ENCODE measurements at places on chromosomes 2 and 18.

DNA sequence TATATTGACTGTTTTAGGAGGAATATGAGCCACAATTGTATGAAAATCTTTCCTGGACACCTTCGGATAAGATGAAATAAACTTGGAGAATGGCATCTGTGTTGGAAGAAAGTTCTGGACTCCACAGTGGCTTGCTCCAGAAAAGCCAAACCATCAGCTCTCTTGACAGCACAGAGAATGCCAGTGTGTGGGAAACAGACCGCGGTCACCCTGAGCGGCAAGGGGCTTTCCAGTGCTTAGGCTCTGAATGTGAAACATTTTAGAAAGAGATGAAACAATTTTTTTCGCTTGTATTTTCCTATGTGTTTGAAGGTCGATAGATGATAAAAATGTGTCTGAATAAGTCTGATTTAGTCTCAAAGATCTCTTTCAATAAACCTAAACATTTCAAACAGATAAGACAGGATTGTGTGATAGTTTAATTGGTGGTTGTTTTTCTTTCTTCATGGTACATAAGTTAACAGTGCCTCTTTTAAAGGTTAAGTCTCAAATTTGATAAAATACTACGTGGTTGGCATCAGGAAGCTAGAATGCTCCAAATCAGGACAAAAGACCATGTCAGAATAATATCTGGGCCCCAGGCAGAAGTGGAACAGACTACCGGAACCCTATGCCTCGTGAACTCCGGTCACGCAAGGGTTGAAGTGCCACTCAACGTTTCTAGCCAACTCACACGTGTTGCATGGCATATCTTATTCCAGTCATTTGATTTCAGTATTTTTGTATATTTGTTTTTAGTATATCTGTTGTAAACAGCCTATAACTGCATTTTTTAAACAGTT is 28.9 kb downstream of the PTGR3 start:
- H3K4me1 ChIP-seq: no peaks in the 10 kb centered on the region
- H3K27ac ChIP-seq: no peak overlapping the region
- no peaks in the 10 kb centered on the region for H3K36me3 ChIP-seq
- no peak overlapping the region for H3K4me3 ChIP-seq
- peaks cover 6% of the 10 kb centered on the region for H3K27me3 ChIP-seq
- no peak for DNase-seq

DNA sequence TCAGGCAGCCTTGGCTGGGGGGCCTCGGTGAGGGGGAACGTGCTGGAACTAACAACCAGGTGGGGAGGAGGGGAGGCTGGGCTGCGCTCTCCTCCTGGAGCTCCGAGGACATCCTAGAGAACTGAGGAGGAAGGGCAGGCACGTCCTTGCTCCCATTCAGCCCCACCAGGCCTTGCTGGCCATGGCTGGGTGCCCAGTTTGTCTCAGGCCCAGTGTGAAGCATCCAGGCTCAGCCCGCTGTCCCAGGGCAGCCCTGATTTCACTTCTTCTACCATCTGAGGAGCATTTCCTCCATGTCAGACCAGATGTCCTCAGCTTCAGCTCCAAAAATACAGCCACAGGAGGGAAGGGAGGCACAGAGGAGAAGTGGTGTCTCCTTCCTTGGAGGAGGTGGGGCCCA is 125.4 kb downstream of the CELF4 start:
- H3K27ac ChIP-seq: no peak overlapping the region
- DNase-seq: no peak
- no peak overlapping the region for H3K4me3 ChIP-seq

DNA sequence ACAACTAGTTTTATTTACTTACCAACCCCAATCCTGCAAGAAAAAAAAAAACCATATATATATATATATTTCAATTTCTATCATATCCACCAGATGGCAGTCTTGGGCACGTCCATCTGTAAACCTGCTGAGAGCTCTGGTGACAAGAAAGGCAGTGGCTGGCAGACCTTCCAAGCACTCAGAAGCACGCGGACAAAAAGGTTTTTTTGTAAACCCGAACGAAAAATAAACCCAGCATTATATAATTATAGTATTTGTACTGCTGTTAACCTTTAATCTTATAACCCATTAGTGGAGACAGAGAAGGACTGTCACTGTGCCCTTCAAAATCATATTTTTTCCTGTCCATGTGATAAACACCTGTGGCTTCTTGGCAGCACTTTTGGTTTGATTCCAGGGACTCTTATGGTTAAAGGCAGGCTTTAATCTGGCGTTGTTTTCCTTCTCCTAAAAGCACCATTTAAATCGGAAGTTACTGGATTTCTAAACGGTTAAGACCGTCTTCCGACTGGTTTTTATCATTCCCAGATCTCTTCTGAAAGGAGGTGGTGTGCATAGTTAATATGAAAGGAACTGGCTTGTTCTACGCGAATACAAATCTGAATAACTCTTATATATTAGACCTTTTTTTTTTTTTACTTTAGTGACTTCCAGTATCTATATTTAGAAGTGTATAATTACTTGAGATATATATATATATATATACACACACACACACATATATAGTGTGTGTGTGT is 31.0 kb upstream of the SLC3A1 start:
- peak overlapping the region; percentile 27 for H3K27ac ChIP-seq
- peak overlapping the region; percentile 67 for H3K4me3 ChIP-seq
- no peaks in the 10 kb centered on the region for H3K36me3 ChIP-seq
- H3K27me3 ChIP-seq: no peaks in the 10 kb centered on the region

DNA sequence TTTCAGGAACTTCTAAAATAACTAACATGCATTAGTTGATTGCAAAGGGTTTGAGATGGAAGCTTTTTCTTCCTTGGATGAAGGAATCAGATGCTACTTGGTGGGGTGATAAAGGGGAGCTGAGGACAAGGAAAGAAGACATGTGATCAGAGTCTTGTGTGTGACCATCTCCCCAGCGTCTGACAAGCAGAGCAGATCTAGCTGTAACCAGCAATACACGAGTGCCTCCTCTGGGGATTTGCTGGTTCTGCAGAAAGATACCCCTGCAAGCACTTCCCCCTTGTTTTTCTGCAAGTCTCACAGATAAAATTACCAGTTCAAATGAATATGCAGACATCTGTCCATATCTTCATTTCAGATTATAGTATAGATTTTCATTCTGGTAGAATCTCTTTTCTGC is 2.7 kb downstream of the CDH7 start:
- H3K27ac ChIP-seq: no peak overlapping the region
- no peaks in the 10 kb centered on the region for H3K36me3 ChIP-seq
- no peak for DNase-seq

DNA sequence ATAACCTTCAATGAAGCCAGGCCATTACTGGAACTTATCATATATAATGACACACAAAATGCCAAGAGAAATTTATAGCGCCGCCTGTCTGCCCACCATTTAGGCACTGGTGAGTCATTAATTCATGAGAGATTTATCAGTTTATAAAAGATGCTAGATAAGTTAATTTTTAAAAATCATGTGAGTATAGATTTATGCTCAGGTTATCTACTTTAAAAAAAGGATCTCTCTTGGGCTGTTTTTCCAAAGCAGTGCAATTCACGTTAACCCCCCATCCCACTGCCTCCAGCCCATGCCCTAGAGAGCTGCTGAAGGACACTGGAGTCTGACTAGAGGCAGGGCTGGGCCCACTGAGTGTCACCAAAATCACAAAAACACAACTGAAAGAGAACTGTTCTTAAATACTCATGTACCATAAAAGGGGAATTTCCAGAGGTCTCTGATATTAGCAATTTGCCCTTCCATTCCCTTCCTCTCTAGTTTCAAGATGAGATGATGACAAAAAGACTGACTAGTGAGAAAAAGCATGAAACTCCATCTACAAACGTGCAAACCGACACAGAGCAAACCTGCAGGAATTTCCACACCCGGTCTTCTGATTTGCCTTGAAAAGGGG is 160.8 kb downstream of the BCL2 start:
- peaks cover 42% of the 10 kb centered on the region for H3K36me3 ChIP-seq
- peak overlapping the region; percentile 99 for H3K27ac ChIP-seq
- DNase-seq: no peak
- peaks cover 100% of the 10 kb centered on the region for H3K4me1 ChIP-seq
- peak overlapping the region; percentile 84 for H3K4me3 ChIP-seq
- H3K27me3 ChIP-seq: no peaks in the 10 kb centered on the region

- H3K27me3 ChIP-seq: peaks cover 10% of the 10 kb centered on the region
- H3K36me3 ChIP-seq: no peaks in the 10 kb centered on the region
- H3K27ac ChIP-seq: no peak overlapping the region
- DNase-seq: no peak
- no peaks in the 10 kb centered on the region for H3K4me1 ChIP-seq
Observed at GRCh38 chr18:36650906-36651305, 177.9 kb downstream of the TPGS2 start.

DNA sequence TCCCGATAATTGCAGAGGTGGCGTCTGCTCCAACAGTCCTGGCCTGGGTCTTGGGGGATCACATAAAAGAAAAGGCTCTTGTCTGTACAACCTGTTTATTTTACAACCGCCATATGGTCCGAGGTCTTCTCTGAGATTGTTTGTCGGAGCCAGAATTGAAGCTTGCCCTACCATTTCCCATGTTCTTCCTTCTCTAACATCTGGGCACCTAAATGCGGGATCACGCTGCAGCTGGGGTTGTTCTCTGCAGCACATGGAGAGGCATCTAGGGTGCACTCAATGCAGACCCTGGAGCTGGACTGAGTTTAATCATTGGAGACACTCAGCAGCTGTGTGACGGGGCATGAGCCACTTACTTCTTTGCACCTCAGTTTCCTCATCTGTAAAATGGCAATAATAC is 107.7 kb downstream of the ACKR3 start:
- no peak overlapping the region for H3K4me3 ChIP-seq
- no peak overlapping the region for H3K27ac ChIP-seq
- no peaks in the 10 kb centered on the region for H3K4me1 ChIP-seq

DNA sequence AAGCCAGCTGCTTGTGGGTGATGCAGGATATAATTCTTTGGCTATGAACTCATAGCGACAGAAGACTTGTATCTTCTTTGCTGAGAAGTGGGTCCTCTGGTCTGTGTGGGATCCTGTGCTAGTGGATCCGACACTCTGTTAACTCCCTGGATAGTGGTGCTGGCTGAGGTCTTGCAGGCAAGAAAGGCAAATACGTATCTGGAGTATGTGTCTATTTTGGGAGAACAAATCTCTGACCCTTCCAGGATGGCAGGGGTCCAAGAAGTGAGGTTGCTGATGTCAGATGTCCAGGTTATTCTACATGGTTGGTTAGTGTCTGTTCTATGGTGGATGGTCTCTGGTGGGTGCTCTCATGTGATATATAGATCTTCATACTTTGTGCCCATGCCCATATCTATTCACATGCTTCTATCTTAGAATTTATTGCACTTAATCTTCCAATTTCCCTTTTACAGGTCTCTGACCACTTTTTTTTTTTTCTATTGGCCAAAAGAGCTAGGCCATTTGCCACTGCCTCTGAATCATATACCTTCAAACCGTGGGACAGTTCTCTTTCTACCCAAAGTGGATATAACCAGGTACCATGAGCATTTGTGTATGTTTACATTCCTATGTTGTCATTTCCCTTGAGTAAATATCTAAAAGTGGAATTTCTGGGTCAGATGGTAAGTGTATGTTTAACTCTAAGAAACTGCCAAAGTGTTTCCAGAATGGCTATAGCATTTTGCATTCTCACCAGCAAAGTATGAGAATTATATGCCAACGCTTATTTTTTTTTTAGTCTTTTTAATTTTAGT is 45.1 kb upstream of the RBMS1 start:
- H3K4me1 ChIP-seq: peaks cover 1% of the 10 kb centered on the region
- peaks cover 4% of the 10 kb centered on the region for H3K27me3 ChIP-seq
- H3K36me3 ChIP-seq: no peaks in the 10 kb centered on the region
- no peak for DNase-seq

GRCh38 chr2:122634256-122634655 is 878.8 kb downstream of the TSN start:
- no peaks in the 10 kb centered on the region for H3K4me1 ChIP-seq
- H3K27ac ChIP-seq: no peak overlapping the region
- no peaks in the 10 kb centered on the region for H3K36me3 ChIP-seq
- no peaks in the 10 kb centered on the region for H3K27me3 ChIP-seq

GRCh38 chr2:54310311-54310710 is 54.3 kb upstream of the TSPYL6 start:
- no peak for DNase-seq
- H3K36me3 ChIP-seq: peaks cover 6% of the 10 kb centered on the region
- no peak overlapping the region for H3K27ac ChIP-seq
- no peak overlapping the region for H3K4me3 ChIP-seq
- H3K27me3 ChIP-seq: no peaks in the 10 kb centered on the region

DNA sequence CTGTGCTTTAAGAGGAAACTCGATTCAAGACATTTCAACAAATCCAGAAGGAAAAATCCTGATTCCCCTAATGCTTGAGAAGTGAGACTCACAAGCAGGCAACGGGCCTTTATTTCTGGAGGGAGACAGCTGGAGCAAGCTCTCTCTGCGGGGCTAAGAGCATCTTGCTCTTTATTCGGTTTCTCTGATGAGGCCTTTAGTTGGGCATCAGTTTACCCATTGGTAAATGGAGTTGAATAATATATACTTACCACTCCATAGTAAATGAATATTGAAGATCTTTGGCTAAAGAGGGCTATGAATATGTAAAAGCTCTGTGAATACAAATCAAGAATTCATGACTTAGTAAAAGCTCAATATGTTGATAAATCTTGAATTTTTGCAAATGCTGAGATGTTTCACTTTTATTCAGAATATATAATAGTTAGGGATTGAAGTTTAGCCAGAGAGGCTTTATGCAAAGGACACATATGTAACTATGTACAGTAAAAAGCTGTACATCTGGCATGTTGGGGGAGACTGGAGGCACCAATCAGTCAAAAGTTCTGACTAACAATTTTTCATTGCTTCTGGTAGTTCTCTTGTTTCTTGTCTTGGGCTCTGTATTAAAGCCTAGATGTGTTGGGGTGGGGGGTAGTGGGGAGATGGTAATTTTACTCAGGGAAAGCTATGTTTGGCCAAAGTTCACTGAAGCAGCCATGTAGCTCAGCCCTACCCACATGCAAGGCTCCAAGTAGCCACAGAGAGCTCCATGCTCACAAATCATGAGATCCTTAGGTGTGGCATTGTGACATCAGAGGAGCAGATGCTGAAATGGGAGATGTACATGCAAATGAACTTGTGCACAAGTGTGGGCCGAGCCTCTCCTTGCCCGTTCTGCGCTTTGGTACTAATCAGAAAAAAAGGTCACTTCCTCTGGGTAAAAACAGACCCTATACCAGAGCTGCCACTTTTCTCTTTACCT is 200.2 kb downstream of the SATB2 start:
- no peak overlapping the region for H3K27ac ChIP-seq
- no peak for DNase-seq
- H3K4me3 ChIP-seq: no peak overlapping the region
- no peaks in the 10 kb centered on the region for H3K27me3 ChIP-seq
- no peaks in the 10 kb centered on the region for H3K36me3 ChIP-seq

DNA sequence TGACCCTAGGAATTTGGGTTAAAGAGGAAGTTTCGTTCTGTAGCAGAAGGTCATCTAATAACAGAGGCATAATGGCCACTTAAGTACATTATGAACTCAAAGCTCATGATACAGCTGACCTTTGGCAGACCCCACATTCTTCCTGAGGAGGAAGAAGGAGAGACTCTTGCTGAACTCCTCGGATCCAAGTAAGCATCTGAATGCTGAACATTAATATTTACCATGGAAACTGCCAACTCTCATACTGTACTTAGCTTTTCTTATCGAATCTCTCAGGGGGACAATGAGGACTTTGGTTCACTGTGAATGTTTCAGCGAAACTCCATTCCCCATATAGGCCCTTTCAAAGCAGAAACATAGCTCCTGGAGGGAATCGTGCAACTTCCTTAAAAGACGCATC is 781.4 kb upstream of the GYPC start:
- no peaks in the 10 kb centered on the region for H3K36me3 ChIP-seq
- H3K4me1 ChIP-seq: no peaks in the 10 kb centered on the region
- DNase-seq: no peak
- no peaks in the 10 kb centered on the region for H3K27me3 ChIP-seq
- no peak overlapping the region for H3K4me3 ChIP-seq
